Heart left ventricle (tissue), 16 donors: ENCODE measurements at places on chromosomes 12 and 14.

DNA sequence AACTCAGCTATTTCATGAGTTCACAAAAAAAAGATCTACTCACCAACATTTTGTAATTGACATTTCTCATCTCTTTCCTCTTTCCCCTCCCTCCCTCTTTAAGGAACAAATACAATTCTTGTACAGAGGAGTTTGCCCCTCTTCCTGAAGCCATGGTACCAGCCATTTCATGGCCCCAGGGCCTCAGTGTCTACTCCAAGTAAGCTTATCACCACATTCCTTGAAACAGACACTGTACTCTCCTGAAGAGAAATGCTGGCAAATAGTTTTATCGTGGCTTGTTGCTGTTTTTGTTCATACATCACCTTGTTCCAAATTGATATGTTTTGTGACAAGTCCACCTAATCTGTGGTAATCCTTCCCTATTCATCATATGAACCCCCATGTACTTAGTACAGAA lies 29.7 kb upstream of the IGF1 start:
- no peak for DNase-seq

- DNase-seq, result no peak
Measured at GRCh38 chr12:48866052-48866711, 512 bp upstream of the RND1 start.

DNA sequence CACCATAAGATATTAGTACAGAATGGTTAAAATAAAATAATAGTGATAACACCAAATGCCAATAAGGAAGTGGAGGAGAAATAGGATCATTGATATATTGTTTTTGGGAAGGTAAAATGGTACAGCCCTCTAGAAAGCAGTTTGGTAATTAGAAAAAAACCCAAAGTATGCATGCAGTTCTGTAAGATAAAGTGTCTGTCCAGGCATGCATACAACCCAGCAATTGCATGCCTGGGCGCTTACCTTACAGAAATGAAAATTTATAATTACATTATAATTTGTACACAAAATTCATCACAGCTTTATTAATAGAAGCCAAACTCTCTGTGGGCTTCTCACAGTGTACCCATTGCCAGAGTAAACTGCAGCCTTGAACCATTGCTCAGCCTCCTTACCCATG lies 124.7 kb downstream of the TTC6 start:
- DNase-seq, result no peak

GRCh38 chr12:40170593-40170992 lies 54.2 kb upstream of the LRRK2 start:
- DNase-seq, result no peak

- DNase-seq, result no peak
Measured at GRCh38 chr14:95040708-95041476, 116.4 kb downstream of the DICER1 start.

- DNase-seq, result no peak
Measured at GRCh38 chr14:78345131-78345744, 175.1 kb downstream of the NRXN3 start.
